ENCODE measurements at places on chromosomes 7 and 10.
A peak's percentile ranks its signal among the peaks of the same experiment; 100 is the strongest.

DNA sequence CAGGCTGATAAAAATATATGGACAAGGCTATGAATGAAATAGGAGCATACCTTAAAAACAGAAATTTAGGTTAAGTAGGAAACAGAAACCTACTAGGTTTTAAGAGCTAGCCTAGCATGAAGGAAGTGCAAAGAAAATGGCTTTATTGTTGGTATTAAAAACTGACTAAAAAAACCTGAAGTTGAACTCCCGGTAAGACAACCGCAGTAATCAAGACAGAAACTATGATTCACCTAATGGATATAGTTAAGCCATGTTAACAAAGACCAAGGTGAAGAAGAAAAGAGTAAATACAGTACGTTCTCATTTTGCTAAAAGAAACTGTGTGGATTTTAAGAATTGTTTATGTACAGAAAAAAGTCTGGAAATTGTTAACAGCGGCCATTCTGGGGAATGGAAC, 2.5 kb downstream of the RTKN2 start:
- H3K27ac ChIP-seq, result no peak overlapping the region
- H3K27me3 ChIP-seq, result no peaks in the 10 kb centered on the region
- no peak overlapping the region for H3K4me3 ChIP-seq
- no peaks in the 10 kb centered on the region for H3K36me3 ChIP-seq
- peaks cover 4% of the 10 kb centered on the region for H3K4me1 ChIP-seq

DNA sequence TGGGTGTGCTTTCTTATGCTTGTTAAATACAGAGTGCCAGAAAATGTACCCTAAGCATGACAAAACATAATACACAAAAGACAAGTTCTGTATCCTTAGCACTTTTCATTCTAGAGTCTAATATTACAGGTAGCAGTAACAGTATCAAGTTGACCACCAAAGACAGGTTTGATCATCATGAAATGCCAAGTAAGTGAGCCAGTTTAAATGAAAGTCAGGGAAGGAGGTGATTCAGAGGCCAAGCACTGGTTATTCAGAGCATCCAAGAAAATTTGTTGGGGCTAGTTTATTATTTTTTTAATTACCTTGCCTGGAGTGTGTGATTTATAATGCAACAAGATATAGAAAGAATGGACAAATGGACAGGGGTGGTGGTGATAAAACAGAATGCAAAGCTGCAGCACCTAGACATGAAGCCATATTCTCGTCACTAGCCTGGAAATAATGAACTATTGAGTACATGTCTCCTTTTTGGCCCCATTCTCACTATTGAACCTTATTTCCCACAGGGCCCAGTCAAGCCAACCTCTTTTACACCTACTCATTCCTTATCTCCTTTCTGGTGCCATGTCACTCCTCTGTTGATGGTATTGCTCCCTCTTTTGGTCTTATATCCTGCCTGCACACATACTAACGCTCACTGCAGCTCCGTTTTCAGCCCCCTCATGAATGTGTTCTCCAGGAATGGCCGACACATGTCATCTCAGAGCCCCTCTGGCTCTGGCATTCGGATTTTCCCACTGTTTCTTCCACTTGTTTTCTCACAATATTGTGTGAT, 78.6 kb upstream of the GLCCI1 start:
- no peak for DNase-seq
- no peaks in the 10 kb centered on the region for H3K27me3 ChIP-seq
- no peak overlapping the region for H3K4me3 ChIP-seq
- H3K36me3 ChIP-seq, result peaks cover 20% of the 10 kb centered on the region
- no peaks in the 10 kb centered on the region for H3K4me1 ChIP-seq

DNA sequence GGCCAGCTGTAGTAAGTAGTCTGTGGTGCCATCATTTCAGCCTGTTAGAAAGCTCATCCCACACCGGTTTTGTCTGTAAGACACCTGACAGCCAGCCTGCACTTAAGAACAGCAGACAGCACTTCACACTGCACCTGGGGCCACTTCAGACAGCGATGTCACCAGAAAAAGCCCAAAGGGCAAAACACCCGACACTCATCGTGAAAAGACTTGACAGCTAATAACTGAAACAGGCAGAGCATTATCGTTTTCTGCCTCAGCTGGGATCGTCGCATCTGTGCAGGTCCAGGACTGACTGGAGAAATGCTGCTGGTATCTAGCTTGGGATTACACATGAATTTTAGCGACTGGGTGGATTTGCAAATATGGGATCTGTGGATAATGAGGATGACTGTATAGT, 16.8 kb upstream of the LAT2 start:
- no peaks in the 10 kb centered on the region for H3K36me3 ChIP-seq
- no peaks in the 10 kb centered on the region for H3K27me3 ChIP-seq
- H3K27ac ChIP-seq, result no peak overlapping the region

DNA sequence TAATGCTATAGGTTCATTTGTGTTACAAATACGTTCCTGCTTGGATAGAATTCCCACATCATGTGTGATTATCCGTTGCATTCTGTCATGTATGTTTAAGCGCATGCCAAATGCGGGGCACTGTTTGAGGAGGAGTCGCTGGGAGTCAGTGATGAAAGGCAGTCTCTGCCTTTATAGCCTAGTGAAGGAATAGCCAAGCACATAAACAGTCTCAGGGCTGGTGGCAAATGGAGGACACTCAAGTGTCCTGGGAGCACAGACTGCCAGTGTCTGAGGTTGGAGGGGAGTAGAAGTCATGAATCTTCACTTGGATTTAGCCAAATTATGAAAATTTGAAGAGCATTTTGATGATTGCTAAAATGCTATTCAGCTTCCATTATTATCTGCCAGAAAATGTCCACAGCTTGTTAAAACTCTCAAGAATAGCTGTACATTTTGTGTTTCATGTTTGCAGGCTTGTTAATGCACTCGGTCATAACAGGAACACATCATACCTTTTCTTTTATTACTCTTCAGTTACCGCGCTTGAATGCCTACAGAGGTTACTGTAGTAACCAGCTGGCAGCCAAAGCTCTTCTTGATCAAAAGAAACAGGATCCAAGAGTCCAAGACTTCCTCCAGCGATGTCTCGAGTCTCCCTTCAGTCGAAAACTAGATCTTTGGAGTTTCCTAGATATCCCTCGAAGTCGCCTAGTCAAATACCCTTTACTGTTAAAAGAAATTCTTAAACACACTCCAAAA, 41.6 kb downstream of the NET1 start:
- H3K27ac ChIP-seq, result no peak overlapping the region
- no peak for DNase-seq
- no peaks in the 10 kb centered on the region for H3K27me3 ChIP-seq
- H3K36me3 ChIP-seq, result no peaks in the 10 kb centered on the region
- H3K4me1 ChIP-seq, result no peaks in the 10 kb centered on the region
- H3K4me3 ChIP-seq, result no peak overlapping the region

- no peak for DNase-seq
- no peaks in the 10 kb centered on the region for H3K27me3 ChIP-seq
- no peak overlapping the region for H3K27ac ChIP-seq
- H3K36me3 ChIP-seq, result no peaks in the 10 kb centered on the region
Observed at GRCh38 chr7:147279514-147279913, 1162.9 kb downstream of the CNTNAP2 start.

GRCh38 chr10:110864662-110865140, 7.0 kb upstream of the PDCD4 start:
- no peaks in the 10 kb centered on the region for H3K36me3 ChIP-seq
- H3K4me1 ChIP-seq, result peaks cover 69% of the 10 kb centered on the region
- no peaks in the 10 kb centered on the region for H3K27me3 ChIP-seq

DNA sequence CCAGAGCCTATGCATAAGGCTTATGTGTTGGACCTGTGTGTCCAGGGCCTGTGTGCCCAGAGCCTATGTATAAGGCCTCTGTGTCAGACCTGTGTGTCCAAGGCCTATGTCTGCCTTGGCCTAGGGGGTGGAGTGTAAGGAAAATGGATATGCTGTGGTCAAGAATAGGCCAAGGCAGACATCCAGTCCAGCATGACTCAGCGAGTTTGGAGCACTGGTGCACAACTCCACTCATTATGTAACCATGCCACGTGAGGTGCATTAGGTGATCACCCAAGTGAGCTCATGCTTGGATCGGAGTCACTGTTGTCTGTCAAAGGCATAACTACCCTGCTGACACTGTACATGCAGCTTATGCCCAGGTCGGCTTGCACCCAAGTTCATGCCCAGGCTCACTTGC, 238.9 kb downstream of the CACNA2D1 start:
- H3K4me1 ChIP-seq, result peaks cover 3% of the 10 kb centered on the region
- DNase-seq, result peak; percentile 30
- no peaks in the 10 kb centered on the region for H3K27me3 ChIP-seq
- no peak overlapping the region for H3K27ac ChIP-seq

DNA sequence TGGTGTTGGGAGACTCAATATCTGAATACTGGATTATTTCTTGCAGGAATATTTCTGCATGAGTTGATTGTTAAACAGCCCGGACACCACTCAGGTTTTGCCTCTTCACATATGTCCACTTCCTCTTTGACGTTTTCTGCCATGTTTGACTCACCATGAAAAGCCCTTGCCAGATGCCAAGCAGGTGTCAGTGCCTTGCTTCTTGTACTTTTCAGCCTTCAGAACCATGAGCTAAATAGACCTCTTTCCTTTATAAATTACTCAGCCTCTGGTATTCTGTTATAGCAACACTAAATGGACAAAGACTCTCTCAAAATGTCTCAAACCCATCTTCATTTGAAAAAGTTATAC, 24.7 kb upstream of the MACC1 start:
- H3K36me3 ChIP-seq, result no peaks in the 10 kb centered on the region
- H3K4me1 ChIP-seq, result no peaks in the 10 kb centered on the region
- H3K4me3 ChIP-seq, result no peak overlapping the region
- H3K27ac ChIP-seq, result no peak overlapping the region

GRCh38 chr10:34286136-34286739, 528.9 kb downstream of the PARD3 start:
- no peaks in the 10 kb centered on the region for H3K36me3 ChIP-seq
- no peak overlapping the region for H3K27ac ChIP-seq
- no peak overlapping the region for H3K4me3 ChIP-seq

DNA sequence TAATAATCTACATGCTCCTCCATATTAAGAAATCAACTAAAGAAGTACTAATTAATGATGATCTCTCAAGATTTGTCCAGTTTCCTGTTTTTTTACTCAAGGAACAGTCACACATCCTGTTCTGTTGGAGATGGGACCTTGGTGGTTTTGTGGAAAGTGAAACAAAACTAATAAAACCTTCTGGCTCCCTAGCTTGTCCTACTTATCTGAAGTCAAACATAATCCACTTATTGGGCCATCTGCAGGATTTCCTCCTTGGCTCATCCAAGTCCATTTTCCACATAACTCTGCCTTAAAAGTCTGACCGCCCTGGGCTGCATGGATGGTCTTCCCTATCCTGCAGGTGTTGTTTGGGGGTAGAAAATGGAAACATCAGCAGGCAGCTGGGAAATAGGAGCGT, 39.4 kb upstream of the TARP start:
- DNase-seq, result no peak
- H3K27me3 ChIP-seq, result no peaks in the 10 kb centered on the region

DNA sequence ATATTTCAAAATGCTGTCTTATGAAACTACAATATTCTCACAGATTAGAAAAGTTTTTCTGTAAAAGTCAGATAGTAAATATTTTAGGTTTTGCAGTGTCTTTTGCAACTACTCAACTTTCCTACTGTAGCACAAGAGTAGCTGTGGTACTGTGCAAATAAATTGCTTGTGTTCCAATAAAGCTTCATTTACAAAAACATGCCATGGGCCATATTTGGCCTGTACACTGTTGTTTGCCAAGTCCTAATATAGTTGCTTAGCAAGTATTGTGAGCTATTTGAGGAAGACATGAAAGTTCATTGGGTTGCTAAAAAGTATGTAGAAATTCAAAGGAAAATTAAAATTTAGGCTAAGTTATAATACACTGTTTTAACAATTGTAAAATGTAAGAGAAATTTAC, 80.0 kb downstream of the TFPI2 start:
- no peaks in the 10 kb centered on the region for H3K4me1 ChIP-seq
- H3K27ac ChIP-seq, result no peak overlapping the region
- DNase-seq, result no peak
- H3K27me3 ChIP-seq, result no peaks in the 10 kb centered on the region
- no peak overlapping the region for H3K4me3 ChIP-seq
- H3K36me3 ChIP-seq, result no peaks in the 10 kb centered on the region

DNA sequence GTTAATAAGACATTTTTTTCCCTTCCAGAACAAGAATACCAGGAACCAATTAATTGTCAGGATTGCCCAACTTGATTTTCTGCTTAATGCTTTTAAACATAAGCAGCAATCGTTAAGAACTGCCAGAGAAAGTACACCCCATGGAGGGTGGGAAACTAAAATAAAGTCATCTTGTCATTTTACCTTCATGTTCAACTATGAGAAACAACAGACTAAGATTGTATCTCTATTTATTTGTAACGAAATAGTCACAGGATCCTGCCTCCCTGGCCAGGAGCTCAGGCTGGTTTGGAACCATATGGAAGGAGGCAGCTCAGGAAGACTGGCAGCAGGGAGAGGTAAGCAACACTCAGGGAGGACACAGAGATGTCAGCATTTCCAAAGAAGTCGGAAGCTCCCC, 129.6 kb downstream of the TNS3 start:
- peaks cover 22% of the 10 kb centered on the region for H3K4me1 ChIP-seq
- no peaks in the 10 kb centered on the region for H3K27me3 ChIP-seq
- H3K4me3 ChIP-seq, result no peak overlapping the region
- H3K27ac ChIP-seq, result peak overlapping the region; percentile 86
- no peaks in the 10 kb centered on the region for H3K36me3 ChIP-seq

GRCh38 chr7:17302575-17303142, 4.2 kb downstream of the AHR start:
- H3K36me3 ChIP-seq, result no peaks in the 10 kb centered on the region
- H3K27me3 ChIP-seq, result no peaks in the 10 kb centered on the region
- DNase-seq, result no peak
- H3K4me1 ChIP-seq, result no peaks in the 10 kb centered on the region
- peak overlapping the region; percentile 53 for H3K27ac ChIP-seq
- H3K4me3 ChIP-seq, result peak overlapping the region; percentile 21

DNA sequence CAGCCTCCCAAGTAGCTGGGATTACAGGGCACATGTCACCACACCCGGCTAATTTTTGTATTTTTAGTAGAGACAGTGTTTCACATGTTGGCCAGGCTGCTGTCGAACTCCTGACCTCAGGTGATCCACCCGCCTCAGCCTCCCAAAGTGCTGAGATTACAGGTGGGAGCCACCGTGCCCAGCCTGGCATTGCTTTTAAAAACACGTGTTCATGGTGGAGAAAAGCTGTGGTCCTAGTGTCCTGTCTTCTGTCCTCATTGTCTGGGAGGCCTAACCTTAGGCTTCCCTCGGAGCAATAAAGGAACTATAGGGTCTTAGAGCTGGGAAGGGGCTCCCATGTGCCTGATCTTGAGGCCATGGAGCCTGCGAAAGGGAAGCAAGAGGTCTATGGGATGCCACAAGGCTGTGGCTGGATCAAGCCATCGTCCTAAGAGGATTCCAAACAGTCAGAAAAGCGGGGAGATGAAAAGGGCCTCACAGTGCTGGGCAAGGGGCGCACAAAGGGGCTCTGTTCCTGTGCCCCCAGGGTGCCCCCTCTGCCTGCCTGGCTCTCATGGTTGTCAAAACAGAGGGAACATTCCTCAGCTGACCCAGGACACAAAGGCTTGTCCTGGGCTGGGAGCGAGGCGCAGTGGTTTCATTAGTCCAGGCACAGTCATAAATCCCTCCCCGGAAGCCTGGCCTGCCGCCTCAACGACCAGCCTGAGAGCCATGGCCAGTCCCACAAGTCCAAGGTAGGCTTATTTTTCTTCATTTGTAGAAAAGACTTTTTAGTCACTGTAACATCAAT, 106.6 kb upstream of the TNS3 start:
- no peak for DNase-seq
- H3K36me3 ChIP-seq, result no peaks in the 10 kb centered on the region
- peaks cover 38% of the 10 kb centered on the region for H3K4me1 ChIP-seq
- no peaks in the 10 kb centered on the region for H3K27me3 ChIP-seq
- H3K4me3 ChIP-seq, result no peak overlapping the region

GRCh38 chr7:154503962-154504550, 451.9 kb downstream of the DPP6 start:
- H3K4me1 ChIP-seq, result no peaks in the 10 kb centered on the region
- H3K36me3 ChIP-seq, result no peaks in the 10 kb centered on the region
- no peak for DNase-seq
- H3K27me3 ChIP-seq, result no peaks in the 10 kb centered on the region
